Foreskin fibroblast (primary cell): ENCODE measurements at places on chromosomes 4 and X.

DNA sequence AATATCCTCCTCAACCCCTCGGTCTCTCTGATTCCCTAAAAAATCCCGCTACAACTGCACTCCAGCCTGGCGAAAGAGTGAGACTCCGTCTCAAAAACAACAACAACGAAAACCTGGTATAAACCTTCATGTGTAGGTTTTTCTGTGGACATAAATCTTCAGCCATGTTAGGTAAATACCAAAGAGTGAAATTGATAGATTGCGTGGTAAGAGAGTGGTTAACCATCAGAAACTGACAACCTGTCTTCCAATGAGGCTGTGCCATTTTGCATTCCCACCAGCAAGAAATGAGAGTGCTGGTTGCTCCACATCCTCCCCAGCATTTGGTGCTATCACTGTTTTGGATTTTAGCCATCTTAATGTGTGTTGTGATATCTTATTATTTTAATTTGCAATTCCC lies 10.9 kb downstream of the TBC1D19 start:
- no peak for DNase-seq

- DNase-seq: no peak
Measured at GRCh38 chr4:3659131-3659530, 107.1 kb upstream of the ADRA2C start.

DNA sequence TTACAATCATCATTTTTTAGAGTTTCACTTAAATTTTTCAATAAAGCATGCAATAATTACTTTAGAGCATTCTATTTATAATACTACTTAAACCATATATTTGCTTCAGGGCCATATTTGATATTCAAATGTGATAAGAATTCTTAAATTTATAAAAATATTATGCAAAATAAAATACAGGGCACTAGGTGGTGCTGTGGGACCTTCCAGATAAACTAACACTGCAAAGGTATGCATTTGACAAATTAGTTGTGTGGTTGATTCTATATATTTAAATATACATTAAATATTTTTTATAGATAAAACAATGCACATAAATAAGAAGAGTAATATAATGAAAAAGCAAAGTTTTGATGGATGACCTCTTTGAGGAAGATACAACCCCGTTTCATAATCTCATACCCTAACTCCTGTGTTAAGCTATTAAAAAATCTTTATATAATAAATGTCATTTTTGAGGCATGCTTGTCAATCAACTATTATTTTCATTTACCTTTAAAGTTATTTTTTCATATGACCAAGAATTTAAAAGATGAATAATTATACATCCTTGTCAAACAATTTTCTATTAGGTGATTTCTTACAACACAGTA lies 128.4 kb downstream of the REELD1 start:
- DNase-seq: no peak

DNA sequence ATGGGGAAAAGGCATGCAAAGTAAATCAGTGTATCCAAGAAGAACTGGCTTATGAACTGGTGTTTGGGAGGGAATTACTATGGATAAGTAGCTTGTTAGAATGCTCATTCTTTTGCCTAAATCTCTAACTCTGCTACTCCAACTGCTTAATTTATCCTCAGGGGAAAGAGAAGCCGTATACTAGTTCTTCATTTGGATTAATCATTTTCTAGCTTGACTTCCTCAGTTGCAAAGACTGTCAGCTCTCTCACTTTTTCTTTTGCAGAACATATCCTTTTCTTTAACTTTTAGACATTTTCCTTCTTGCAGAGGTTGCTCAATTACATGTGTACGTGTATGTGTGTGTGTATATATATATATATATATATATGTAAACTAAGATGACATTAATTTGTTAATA lies 21.9 kb downstream of the GPRIN3 start:
- no peak for DNase-seq

- no peak for DNase-seq
Measured at GRCh38 chr4:177907736-177908424, 465.6 kb upstream of the AGA start.

- DNase-seq: peak; percentile 69
Measured at GRCh38 chr4:87017580-87018342, 83.0 kb downstream of the AFF1 start.

- no peak for DNase-seq
Measured at GRCh38 chr4:15958562-15958961, 4.4 kb downstream of the FGFBP2 start.

GRCh38 chrX:153635788-153636668 lies 11.0 kb upstream of the DUSP9 start:
- DNase-seq: peak; percentile 22

GRCh38 chr4:118280501-118281218 lies 72.1 kb downstream of the PRSS12 start:
- DNase-seq: peak; percentile 85

DNA sequence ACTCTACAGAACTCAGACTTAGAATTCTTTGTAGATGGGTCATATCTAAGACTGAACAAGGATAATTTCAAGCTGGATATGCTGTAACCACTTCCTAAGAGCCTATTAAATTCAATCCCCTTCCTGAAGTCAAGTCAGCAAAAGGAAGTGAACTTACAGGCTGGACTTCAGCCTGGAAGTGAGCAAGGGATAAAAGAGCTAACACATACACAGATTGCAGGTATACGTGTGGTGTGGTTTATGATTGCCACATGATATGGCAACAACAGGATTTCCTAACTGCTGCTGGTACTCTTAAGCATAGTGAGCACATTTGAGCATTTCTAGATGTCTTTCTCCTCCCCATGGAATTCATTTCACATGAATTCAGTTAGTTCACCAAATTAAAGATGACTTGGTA lies 38.2 kb upstream of the UXT start:
- DNase-seq: peak; percentile 9

GRCh38 chrX:120790552-120790951 lies 85.1 kb downstream of the CT47B1 start:
- no peak for DNase-seq

GRCh38 chr4:87843936-87844335 lies 11.2 kb downstream of the MEPE start:
- peak; percentile 80 for DNase-seq

DNA sequence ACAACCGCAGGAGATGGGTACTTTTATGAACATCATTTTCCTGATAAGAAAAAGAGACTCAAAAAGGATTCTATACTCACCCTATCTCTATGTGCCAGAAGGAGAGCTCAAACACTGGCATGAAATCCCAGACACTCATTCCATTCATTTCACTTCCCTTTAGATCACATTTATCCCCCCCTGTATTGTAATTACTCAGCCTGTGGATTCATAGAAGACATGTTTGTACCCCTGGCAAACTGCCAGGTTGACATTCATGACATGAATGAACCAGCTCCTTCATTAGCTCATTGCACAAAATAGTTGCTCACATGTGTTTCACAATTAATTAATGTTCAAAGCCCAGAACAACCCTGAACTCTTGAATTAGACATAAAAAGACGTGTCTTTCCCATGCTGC lies 4.9 kb downstream of the SMR3A start:
- no peak for DNase-seq

- DNase-seq: no peak
Measured at GRCh38 chr4:112673686-112674085, 36.7 kb downstream of the LARP7 start.

DNA sequence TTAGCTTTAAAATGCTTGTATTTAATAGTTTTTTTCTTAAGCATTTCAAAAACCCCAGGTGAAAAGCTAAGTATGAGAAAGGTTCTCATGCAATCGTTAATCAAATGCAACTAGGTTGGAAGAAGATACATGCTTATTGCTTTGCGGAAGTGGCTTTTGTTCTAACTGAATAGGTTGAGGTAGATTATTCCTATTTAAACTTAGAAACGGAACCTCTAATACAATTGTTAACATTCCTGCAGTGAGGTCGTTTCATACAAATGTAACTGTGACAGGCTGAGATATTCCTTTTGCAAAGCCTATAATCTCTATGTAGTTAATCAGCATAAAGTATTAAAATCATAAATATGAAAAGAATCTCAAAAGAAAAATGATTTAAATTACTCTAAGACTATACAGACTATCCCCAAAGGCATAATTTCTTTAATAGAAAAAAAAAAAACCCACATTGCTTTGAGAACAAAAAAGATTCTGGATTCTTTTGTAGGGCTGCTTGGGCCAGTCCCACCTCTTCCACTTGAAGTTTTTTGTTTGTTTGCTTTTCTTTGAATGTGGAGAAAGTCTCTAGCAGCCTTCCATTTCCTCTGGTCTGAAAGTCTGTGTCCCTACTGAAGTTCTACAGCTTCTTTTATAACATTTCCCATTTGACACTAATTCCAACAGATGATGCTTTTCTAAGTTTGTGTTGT lies 25.6 kb upstream of the SORBS2 start:
- no peak for DNase-seq

GRCh38 chr4:180394312-180394711 lies 1848.9 kb upstream of the TENM3 start:
- DNase-seq: no peak

- DNase-seq: no peak
Measured at GRCh38 chr4:33061727-33062126, 2341.6 kb downstream of the PCDH7 start.

- no peak for DNase-seq
Measured at GRCh38 chr4:38292529-38292928, 332.3 kb downstream of the PTTG2 start.

- no peak for DNase-seq
Measured at GRCh38 chrX:70636218-70636617, 191.6 kb downstream of the DLG3 start.

DNA sequence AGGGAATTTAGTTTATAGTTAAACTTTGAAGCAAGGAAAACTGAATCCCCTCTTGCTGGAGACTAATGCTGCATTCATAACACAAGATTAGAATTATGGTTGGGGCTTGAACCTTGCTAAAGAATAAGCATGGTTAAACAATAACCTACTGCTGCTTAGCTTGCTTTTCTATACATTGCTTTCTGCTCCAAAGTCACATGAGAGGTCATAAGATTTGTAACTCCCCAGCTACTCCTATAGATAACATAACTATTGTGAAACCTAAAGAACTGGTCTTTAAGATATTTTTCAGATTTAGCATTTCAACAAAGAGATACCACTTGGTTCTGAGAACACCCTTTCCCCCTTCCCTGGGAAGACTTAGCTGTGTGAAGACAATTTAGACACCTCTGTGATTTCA lies 17.1 kb upstream of the HADH start:
- DNase-seq: no peak

- DNase-seq: no peak
Measured at GRCh38 chrX:151596282-151596681, 32.8 kb downstream of the PASD1 start.
